HCEC 1CT (cell line): ENCODE measurements at places on chromosomes 12 and 14.
A peak's percentile ranks its signal among the peaks of the same experiment; 100 is the strongest.

GRCh38 chr12:31589598-31589903 lies 1.4 kb downstream of the DENND5B start:
- no peak for DNase-seq

GRCh38 chr14:103713304-103714062 lies 1.8 kb downstream of the XRCC3 start:
- DNase-seq: no peak

DNA sequence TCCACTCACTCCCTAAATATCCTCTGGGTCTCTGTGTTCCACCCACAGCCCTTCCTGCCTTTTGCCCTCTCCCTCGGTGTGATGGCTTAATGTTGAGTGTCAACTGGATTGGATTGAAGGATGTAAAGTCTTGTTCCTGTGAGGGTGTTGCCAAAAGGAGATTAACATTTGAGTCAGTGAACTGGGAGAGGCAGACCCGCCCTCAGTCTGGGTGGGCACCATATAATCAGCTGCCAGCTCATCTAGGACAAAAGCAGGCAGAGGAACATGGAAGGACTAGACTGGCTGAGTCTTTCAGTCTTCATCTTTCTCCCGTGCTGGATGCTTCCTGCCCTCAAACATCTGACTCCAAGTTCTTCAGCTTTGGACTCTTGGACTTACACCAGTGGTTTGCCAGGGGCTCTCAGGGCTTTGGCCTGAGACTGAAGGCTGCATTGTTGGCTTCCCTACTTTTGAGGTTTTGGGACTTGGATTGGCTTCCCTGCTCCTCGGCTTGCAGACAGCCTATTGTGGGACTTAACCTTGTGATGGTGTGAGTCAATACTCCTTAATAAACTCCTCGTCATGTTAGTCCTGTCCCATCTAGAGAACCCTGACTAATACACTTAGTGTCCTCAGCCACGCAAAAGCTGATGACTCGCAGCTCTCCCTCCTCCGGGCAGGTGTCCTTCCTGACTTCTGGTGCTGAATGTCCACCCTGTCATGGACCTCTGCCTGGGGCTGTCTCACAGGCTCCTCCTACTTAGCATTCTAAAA lies 5.9 kb downstream of the DGLUCY start:
- DNase-seq: peak; percentile 70

- DNase-seq: peak; percentile 33
These were observed 41.6 kb downstream of the ITPK1 start for GRCh38 chr14:93073910-93074769.

DNA sequence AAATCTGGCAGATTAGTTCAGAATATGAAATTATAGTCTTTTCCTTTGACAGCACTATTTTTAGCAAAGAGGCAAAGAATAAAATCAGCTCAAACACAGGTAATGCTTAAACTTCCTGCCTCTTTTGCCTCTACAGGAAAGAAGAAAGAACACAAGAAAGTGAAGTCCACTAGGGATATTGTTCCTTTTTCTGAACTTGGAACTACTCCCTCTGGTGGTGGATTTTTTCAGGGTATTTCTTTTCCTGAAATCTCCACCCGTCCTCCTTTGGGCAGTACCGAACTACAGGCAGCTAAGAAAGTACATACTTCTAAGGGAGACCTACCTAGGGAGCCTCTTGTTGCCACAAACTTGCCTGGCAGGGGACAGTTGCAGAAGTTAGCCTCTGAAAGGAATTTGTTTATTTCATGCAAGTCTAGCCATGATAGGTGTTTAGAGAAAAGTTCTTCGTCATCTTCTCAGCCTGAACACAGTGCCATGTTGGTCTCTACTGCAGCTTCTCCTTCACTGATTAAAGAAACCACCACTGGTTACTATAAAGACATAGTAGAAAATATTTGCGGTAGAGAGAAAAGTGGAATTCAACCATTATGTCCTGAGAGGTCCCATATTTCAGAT lies 17.4 kb downstream of the TMPO start:
- peak; percentile 50 for DNase-seq

DNA sequence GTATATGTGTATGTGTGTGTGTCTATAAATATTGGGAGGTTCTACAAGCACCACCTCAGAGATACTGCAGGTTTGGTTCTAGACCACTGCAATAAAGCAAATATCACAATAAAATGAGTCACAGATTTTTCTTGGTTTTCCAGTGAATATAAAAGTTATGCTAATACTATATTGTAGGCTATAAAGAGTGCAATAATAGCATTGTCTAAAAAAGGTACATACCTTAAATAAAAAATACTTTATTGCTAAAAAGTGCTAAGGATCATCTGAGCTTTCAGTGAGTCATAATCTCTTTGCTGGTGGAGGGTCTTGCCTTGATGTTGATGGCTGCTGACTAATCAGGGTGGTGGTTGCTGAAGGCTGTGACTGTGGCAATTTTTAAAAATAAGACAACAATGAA lies 111.1 kb downstream of the VEZT start:
- DNase-seq: no peak

- no peak for DNase-seq
These were observed 91.6 kb downstream of the NTF3 start for GRCh38 chr12:5523396-5524115.

DNA sequence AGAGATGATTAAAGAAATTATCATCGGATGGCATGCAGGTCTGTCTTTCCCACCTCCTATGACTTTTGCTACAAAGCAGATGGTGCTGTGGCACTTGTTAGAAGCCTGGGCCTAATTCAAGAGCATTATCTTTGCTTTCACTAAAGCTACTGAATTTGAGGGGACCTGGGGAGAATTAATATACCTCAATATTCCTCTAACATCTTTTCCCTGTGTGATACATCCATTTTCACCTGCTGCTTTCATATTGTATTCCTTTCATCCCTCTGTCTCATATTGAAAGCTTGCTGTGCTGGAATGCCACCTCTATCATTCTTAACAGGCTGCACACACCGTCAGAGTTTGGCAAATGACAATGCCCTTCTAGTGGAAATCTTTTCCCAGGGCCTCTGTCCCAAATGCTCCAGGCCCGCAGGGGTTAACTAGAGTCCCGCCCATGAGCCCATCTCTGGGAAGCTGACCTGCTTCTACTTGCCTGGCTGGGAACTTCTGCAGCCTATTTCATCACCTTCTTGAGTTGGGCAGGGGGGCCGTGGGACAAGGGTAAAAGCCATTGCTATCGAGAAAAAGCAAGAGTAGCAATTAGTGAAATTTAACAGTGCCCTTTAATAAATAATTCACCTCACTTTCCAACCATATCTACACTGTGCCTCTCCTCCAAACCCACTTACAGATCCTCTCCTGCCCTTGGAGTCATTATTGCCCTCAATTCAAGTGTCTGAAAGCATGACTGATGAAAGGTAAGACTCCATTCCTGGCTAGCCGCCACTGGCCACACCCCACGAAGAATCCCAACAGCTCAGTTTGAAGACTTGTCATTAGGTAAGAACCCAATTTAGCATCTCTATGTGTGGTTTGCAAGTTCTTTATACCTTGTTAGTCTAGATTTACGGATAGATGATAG lies 126.7 kb upstream of the BTG1 start:
- DNase-seq: no peak

GRCh38 chr14:105095236-105095805 lies 30.1 kb upstream of the GPR132 start:
- no peak for DNase-seq

GRCh38 chr12:45498645-45499044 lies 230.9 kb upstream of the ARID2 start:
- DNase-seq: no peak

DNA sequence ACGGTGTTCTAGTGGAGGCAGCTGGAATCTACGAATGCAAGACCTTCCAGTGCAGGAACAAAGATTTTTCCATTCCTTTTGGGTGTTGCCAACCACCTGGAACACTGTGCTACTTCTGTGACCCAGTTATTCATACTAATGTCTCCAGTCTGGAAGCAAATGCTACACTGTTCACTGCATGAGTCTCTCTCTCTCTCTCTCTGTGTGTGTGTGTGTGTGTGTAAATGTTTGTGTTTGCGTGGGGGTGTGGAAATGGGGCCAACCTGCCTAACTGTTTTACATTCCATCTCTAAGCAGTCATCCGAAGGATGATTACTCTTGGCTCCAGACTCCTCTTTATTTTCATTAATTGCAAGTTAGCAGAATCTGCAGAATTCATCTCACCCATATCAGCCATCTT lies 29.9 kb upstream of the YBX3 start:
- DNase-seq: peak; percentile 48

- peak; percentile 90 for DNase-seq
These were observed 128.5 kb downstream of the HMGA2 start for GRCh38 chr12:65952737-65953209.

GRCh38 chr14:68449561-68450181 lies 343.2 kb downstream of the ZFP36L1 start:
- no peak for DNase-seq

DNA sequence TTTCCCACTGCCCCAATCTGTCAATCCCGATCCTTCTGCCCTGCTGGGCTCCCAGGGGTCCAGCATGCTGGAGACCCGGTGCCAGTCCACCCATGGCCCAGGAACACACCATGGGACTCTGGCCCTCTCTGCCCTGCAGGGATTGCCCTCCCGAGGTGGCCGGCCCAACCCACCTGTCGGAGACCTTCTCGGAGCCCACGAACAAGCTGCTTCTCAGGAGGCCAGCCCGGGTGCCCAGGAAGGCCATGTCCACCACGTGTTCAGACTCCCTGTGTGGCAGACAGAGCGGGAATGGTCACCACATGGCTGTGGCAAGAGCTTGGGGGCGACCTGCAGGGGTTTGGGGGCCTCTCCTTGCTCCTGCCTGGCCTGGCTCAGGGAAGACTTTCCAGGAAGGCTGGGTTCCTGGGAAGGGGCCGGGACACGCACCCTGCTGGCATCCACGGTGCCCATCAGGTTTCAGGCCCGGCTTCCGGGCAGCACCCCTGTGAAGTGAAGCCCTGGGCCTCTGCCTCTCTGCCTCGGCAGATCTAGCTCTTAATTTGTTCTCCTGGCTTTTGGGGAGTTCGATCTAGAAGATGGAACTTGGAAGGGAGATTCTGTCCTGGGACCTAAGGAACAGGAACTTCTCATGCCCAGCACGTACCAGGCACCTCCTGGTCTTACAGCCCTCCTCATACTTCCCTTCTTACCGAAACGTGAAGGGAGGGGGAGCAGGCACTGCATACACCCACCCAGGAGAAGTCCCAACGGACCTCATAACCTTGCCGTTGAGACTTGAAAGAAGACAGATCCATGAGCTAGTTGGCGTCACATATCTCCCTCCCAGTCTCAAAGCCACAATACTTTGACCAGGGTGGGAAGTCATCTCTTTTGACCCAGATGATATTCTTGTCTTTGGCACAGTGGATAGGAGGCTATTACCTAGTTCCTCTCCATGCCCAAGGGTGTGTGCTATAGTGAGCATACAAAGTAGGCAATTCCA lies 26.3 kb downstream of the LRTM2 start:
- DNase-seq: no peak

DNA sequence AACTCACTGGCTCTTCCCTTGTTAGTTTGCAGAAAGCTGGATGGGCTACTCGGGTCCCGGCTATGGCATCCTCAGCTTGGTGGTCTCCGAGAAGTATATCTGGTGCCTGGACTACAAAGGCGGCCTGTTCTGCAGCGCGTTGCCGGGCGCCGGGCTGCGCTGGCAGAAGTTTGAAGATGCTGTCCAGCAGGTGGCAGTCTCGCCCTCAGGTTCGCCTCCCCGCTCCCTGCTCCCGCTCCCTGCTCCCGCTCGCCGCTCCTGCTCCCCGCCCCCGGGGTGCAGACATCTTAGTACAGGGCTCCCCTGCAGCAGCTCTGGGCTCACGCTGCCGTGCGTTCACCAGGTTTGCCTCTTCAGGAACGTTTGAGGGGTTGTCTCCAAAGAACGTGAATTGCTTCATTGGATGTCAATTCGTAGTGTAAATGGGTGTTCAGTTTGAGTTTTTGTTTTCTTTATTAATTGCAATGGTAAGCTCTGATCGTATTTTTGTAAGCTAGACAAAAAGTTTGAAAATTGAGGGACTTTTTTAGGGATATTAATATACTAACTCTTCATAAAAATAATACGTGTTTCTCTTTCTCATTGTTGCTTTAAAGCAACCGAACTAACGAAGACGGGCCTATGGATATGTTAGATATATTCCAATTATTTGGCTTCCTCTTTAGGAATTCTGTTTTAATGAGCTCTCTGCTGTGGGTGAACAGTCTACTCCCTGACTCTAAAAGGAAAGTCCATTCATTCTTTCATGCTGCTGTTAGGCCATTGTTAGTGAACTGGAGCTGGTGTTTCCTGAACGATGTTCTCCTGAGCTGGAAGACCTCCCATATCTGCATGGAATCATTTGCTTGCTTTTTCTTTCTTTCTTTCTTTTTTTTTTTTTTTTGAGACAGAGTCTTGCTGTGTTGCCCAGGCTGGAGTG lies 71.3 kb downstream of the ANKRD9 start:
- peak; percentile 79 for DNase-seq

DNA sequence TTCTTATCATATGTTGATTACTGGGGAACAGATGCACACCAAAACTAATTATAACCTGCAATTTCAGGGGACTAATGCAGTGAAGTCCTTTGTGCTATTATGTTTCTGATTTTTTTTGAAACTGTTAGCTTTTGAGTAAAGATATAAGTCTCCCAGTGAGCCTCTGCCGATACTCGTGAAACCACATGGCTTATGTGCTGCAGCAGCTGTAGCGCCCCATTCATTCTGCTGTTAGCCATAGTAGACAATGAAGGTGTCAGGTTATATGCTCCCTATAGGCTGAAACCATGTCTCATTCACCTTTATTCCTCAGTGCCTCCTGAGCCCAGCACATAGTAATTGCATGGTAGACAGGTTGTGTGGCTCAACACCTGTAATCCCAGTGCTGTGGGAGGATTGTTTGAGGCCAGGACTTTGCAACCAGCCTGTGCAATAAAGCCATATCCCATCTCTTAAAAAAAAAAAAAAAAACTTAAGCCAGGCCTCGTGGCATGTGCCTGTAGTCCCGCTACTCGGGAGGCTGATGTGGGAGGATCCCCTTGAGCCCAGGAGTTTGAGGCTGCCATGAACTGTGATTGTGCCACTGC lies 25.0 kb downstream of the GOLGA5 start:
- no peak for DNase-seq

DNA sequence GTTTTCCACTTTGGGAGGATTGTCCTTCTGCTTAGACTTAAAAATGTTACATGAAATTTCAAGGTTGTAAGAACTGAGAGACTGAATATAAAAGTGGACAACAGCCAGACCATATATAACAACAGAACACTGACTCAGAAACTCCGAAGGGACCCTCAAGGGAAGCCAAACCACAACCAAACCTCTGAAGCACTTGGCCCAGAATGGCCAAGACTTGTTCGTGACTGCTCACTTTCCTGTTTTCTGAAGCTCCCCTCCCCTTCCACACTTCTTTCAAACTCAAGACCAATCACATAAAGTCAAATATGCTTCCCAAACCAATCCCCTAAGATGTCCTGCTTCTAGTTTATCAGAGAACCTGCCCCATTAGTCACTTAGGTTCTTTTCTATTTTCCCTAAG lies 13.7 kb downstream of the OR6J1 start:
- peak; percentile 40 for DNase-seq

DNA sequence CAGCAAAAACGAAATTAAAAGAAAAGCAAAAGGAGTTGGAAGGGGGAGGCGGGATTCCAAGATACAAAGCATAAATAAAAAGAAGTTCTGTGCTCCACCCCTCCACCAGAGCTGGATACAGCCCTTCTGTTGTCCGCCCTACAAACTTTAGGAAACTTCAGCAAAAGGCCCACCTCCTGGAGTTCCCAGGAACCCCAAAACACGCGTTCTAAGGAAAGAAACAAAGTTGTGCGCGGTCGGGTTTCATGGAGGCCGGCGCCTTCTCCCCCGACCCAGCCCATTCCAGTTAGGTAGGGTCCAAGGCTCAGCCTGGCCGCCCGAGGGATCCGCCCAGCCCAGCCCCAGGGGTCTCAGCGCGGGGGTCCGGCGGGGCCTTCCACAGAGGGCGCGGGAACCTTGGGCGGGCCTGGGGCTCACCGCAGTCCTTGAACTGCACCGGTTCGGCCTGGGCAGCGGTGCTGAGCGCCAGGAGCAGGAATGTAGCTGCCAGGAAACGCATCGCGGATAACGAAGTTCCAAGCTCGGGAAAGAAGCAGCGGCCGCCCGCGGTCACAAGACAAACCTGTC lies at the start of gene NPC2:
TSS of gene NPC2 (minus strand) at position 530 of the 567 bp plus-strand sequence. CDS start at position 499, 31 bp downstream.
- DNase-seq: peak; percentile 21
